Tongue (tissue), 3 donors: ENCODE measurements at places on chromosomes 2 and 18.

- DNase-seq = no peak
Measured at GRCh38 chr2:102037681-102038080, 45.9 kb downstream of the IL1R2 start.

- no peak for DNase-seq
Measured at GRCh38 chr2:190607657-190608357, 41.1 kb upstream of the NAB1 start.

DNA sequence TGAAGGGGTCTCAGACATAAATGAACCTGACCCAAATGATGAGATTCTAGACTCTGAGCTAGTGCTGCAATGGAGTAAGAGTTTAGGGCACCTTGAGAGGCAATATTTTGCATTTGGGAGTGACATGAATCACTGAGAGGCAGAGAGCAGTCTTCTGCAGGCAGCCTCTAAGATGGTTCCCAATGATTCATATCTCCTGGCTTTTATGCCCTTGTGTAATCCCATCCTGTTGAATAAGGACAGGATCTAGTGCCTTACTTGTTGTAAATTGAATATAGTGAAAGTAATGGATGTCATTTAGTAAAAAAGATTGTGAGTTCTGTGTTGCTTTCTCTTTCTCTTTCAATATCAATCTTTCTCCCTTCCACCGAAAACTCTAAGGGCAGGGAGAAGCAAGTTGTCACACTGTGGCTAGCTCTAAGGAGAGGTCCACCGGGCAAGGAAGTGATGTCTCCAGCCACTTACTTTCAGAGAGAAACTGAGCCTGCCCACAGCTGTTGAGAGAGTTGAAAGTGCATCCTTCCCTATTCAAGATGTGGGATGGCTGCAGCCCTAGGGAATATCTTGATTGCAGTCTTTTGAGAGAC is 144.7 kb downstream of the TRIB2 start:
- DNase-seq = no peak

- DNase-seq = peak; percentile 81
Measured at GRCh38 chr2:210503001-210503623, 26.6 kb upstream of the LANCL1 start.

DNA sequence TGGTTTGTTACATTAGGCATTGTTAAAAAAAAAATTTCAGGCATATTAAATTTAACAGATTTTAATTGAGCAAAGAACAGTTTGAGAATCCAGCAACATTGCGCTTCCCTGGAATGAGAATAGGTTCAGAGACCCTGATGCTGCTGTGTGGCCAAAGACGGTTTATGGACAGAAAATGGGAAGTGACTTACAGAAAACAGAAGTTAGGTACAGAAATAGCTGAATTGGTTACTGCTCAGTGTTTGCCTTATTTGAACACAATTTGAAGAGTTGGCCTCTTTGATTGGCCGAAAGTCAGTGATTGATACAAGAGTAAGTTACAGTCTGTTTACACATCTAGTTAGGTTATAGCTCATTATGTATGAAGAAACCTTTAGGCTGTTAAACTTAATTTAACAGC is 6.0 kb upstream of the NEDD4L start:
- DNase-seq = no peak

DNA sequence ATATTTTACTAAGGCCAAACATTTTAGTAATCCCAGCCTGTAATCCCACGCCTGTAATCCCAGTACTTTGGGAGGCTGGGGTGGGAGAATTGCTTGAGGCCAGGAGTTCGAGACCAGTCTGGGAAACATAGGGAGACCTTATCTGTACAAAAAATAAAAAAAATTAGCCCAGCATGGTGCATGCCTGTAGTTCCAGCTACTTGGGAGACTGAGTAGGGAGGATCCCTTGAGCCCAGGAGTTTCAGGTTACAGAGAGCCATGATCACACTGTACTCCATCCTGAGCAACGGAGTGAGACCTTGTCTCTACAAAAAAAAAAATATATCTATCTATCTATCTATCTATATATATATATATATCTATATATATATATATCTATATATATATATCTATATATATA is 19.1 kb downstream of the KLHL23 start:
- DNase-seq = no peak

DNA sequence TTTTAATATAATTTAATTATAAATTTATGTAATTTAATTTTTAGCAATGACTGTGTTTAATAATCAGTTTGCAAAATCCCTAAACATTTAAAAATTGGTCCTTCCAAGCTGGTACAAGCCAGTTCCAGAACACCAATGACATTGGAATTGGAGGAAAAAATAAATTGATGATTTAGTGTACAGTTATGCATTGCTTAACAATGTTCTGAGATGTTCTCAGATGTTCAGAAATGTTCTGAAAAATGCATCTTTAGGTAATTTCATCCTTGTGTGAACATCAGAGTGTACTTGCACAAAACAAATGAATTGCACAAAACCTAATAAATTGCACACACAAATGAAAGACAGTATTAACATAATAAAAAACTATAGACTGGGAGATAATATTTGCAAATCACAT is 95.2 kb downstream of the TRIB2 start:
- DNase-seq = no peak
